Aorta (tissue), 5 donors: ENCODE measurements at places on chromosomes 2 and 18. TPM values are rescaled to one million over a fixed set of nuclear protein-coding genes. Genes with fewer than 3 reads are reported as not detected.
A peak's percentile ranks its signal among the peaks of the same experiment; 100 is the strongest.

GRCh38 chr18:61528961-61529360, 195.7 kb downstream of the CDH20 start:
- DNase-seq = no peak

- no peak for DNase-seq
Observed at GRCh38 chr2:70458661-70459060, 95.0 kb downstream of the TGFA start.

DNA sequence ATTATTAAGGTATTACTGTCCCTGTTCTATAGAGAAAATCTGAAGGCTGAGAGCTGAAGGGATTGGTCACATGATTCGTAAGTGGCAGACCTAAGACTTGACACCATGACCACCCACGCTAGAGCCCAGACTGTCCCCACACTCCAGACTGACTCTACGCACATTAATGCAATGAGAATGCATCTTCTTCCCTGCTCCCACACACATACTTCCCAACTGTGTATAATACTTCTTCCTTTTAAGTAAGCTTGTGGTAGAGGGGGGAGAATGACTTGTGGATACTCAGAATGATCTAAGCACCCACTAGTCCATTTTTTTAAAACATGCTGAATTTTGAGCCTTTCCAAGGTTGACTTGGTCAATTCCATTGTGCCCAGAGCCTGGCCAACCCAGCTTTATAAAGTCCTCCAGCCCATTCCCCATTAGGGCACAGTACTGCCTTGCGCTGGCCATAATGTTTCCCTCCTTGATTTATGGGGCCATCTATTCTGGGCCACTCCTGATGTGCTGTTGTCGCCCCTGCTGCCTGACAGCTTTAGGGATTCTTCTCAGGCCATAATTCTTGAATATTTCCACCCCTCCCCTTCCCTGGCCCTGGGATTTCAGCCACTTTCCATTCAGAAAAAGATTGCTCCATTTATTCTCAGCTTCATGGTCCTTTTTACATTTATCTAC, 28.7 kb downstream of the ALK start:
- no peak for DNase-seq

DNA sequence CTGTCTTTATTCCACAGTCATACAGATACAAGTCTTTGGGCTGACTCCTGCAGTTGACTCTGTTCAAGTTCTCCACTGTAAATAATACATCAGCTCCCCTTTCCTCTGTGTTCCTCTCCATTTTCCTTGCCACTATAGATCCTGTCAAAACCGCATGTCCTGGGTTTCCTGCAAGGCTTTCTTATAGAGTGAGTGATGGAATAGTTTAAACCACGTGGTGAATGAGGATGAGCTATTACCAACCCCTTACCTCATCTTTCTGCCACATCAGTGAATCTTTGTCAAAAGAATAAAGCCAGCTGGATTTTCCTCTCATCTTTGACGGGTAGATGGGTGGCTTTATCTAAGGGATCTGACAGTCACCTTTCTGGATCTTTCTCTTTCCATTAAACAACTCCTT, 3.9 kb upstream of the GALNT14 start:
- no peak for DNase-seq

GRCh38 chr2:192983173-192983572, 788.4 kb upstream of the TMEFF2 start:
- no peak for DNase-seq

- no peak for DNase-seq
Observed at GRCh38 chr18:1983746-1984515, 587.4 kb downstream of the METTL4 start.

- DNase-seq = peak; percentile 41
Observed at GRCh38 chr2:28347193-28347592, 45.5 kb upstream of the FOSL2 start.

GRCh38 chr2:153548536-153548935, 70.0 kb upstream of the RPRM start:
- DNase-seq = no peak

DNA sequence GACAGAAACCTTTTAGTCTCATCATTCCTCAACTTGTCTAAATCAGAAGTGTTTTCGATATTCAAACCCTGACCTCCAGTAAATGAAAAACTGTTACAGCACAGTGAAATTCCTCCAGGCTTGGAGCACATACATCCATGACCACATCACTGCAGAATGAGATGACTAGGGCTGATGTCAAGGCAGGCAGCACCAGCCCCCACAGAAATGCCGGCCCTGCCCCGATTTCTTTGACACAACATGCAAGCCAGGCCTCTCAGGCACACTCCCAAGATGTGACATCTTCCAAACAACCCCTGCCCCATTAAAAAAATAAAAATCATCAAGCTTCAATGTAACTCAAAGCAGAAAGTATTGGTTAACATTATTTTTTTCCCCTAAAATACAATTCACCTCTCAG, 103.3 kb downstream of the CTAGE1 start:
- DNase-seq = peak; percentile 66

GRCh38 chr2:42025151-42025582, 22.7 kb upstream of the PKDCC start:
- DNase-seq = no peak

DNA sequence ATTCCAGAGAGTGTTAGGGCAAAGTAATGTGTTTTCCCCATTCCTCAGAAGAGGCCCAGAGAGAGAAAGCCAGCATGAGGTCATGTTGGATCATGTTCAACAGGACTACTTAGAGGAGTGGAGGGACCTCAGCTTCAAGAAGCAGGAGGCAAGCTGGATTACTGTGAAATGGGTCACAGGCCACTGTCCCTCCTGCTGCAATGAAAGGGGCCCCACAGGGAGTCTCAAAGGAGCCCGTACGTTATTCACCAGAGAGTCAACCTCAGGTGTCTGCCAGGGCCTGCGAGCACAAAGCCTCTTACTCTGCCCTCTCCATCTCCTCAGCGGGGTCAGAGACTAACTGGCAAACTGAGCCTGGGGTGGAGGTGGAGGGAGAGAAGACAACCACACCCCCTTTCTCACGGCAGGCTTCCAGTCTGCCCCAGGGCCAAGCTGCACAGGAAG, 27.2 kb upstream of the ACYP2 start:
- DNase-seq = no peak

GRCh38 chr18:11998193-11998592, 16.9 kb downstream of the IMPA2 start:
- DNase-seq = peak; percentile 26

DNA sequence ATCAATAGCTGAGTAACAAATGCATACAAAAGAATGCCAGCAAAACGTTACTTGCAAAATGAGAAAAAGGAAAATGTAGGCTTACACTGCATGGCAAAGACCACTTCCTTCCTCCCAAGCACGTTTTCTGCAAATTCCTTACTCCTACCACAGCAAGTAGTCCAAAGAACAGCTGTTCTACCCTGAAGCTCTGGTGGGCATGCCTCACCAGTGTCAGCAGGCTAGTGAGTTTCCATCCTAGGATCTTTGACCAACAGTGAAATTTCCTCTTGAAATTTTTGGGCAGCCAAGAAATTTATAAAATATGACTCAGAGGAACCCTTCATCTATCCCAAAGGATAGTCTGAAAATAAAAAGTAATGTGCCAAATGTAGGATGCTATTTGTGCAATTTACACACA, 123.9 kb downstream of the ZNF532 start:
- no peak for DNase-seq

DNA sequence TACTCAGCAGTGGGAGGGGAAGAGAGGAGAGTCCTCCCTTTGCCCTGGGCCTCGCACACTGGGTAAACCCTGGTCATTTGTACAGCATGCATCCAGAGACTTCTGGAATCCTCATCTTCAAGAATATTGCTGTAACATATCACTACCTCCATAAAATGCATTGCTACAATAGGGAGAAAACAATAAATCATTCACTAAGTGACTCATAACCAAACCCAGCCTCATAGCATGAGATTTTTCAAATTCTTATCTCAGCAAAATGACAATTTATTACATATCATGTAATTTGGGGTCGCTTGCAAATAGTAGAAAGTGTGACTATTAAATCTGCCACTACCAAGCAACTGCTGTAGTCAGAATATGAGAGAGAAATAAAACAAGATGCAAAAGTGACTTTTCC, 189.4 kb downstream of the ALK start:
- no peak for DNase-seq

DNA sequence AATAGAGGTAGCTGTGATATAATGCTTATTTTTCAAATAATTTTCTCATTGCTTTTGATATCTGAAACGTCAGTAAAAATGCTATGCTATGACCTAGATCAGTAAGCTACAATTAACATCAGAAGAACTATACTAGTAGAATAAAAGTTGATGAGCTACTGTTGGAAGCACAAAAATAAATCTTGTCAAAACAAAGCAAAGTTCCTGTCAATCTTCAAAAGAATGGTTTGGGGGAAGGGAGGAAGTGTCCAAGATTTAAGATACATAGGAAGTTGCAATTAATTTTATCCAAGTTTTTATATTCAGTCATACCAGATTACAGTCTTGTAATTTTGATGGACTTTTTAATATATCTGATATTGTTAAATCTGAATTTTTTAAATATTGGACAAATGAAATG, 19.2 kb downstream of the IRS1 start:
- DNase-seq = no peak

GRCh38 chr18:55318951-55319441, 269.0 kb downstream of the TCF4 start:
- DNase-seq = no peak

DNA sequence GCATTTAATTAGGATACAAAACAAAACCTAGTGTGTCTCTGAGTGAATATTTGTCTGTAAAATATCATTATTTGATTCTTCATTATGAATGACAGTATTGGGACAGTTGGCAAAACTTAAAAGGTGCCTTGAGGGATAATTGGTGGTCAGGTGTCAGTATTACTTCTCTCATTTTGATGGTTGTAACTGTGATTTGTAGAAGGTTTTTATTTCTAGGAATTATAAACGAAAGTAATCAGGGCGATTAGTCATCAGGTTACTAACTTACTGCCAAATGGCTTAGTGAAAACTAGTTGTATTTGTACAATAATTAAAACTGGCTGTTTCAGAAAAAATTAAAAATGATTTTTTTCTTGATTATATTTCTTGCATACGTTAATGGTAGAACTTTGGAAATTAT, 117.6 kb downstream of the BIRC6 start:
- DNase-seq = no peak

GRCh38 chr2:25367296-25367695, 25.6 kb upstream of the DNMT3A start:
- no peak for DNase-seq

- no peak for DNase-seq
Observed at GRCh38 chr18:10131460-10132395, 217.9 kb downstream of the VAPA start.

DNA sequence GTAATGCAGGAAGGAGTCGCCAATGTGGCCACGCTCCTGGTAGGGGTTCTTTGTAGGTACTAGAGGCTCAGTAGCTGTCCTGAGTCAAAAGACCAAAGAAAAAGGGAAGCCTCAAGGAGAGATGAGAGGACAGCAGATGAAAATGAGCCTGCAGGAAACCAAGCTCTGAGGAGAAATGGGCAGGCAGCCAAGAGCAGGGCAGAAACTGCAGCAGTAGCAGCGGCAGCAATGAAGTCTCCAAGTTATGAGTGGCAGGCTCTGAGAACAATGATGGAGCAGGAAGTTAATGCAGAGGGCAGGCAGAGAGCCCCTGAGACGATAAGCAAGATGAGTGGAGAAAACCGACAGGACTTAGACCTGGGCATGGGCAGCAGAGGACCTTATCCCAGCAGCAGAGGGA, 48.2 kb upstream of the TMEM200C start:
- no peak for DNase-seq

- DNase-seq = no peak
Observed at GRCh38 chr2:159471340-159471739, 145.0 kb downstream of the BAZ2B start.

- DNase-seq = no peak
Observed at GRCh38 chr2:79994965-79995364, 309.6 kb downstream of the LRRTM1 start.

DNA sequence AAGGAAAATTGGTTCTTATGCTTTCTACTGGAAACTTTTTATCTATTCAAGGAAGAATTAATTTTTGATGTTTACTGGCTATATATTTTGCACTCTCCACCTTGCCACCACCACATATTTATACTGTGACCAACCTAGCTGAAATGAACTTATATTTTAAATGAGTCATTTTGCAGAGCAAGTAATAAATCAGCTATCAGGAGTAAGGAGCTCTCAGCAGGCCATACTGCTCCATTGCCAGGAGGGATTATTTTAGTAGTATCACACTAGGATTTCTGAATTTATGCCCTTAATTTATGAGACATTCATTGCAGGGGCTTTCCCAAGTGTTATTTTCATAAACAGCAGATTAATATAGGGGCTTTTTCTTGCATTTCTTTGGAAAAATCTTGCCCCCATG, 125.8 kb upstream of the CYP1B1 start:
- DNase-seq = no peak

DNA sequence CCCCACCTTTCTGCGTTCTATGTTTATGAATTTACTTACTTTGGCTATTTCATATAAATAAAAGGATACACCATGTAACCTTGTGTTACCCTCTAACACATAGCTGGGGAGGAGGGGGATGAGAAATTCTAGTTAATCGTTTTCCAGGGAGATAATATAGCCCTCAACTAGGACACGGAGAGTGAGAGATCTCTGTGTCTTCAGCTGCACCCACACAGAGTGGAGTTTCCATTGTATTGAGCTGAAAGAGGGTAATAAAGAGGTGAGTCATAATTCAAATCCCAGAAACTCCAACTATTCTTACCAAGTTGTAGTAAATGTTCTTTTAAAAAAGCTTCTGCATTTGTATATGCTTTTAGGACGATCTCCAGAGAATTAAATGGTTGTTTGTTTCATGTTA, 110.1 kb upstream of the SULT1C3 start:
- no peak for DNase-seq

- DNase-seq = peak; percentile 79
Observed at GRCh38 chr2:73920577-73921545, 5.8 kb upstream of the DGUOK start.

GRCh38 chr2:179669196-179669595, 192.2 kb downstream of the ZNF385B start:
- no peak for DNase-seq

GRCh38 chr2:224999754-225000153, 42.5 kb downstream of the DOCK10 start:
- DNase-seq = no peak

The PARD6G gene
- total RNA-seq = 4.1 TPM

The CD28 gene
- 11.0 TPM for total RNA-seq

The ITGAV gene
- total RNA-seq = 138 TPM

The ANKMY1 gene
- 22.0 TPM for total RNA-seq

The SLC4A5 gene
- 6.2 TPM for total RNA-seq

The PSMA8 gene
- not detected for total RNA-seq

The GLI2 gene
- 9.0 TPM for total RNA-seq

The UGT1A4 gene
- not detected for total RNA-seq

The FLACC1 gene
- 6.7 TPM for total RNA-seq

The ATP6V1C2 gene
- 1.7 TPM for total RNA-seq

The PFN4 gene
- 0.93 TPM for total RNA-seq
